Glomerular endothelial cell (primary cell): ENCODE measurements at places on chromosomes 1 and 21. TPM values are rescaled to one million over a fixed set of nuclear protein-coding genes. Genes with fewer than 3 reads are reported as not detected.

- peak; percentile 65 for DNase-seq
Observed at GRCh38 chr1:15177710-15178166, 24.2 kb downstream of the TMEM51 start.

DNA sequence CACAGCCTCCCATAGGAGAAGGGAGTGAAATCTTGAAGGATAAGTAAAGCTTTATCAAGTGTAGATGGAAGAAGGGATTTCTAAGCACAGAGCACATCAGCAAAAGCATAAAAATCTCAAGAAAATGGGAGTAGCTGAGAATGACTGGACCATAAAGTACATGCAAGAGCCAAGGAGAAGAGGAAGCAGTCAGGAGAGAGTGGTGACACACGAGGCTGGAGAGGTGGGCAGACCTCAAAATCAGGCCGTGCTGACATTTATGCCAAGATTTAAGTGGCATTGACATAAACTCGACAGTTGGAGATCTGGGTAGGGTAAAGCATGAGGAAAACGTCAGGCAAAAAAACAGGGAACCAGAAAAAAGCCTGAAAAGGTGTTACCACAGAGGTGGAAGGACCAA, 62.3 kb downstream of the GFI1 start:
- no peak for DNase-seq

Gene SCAF4
- total RNA-seq, result 10.8 and 22.1 TPM in 2 replicates

DNA sequence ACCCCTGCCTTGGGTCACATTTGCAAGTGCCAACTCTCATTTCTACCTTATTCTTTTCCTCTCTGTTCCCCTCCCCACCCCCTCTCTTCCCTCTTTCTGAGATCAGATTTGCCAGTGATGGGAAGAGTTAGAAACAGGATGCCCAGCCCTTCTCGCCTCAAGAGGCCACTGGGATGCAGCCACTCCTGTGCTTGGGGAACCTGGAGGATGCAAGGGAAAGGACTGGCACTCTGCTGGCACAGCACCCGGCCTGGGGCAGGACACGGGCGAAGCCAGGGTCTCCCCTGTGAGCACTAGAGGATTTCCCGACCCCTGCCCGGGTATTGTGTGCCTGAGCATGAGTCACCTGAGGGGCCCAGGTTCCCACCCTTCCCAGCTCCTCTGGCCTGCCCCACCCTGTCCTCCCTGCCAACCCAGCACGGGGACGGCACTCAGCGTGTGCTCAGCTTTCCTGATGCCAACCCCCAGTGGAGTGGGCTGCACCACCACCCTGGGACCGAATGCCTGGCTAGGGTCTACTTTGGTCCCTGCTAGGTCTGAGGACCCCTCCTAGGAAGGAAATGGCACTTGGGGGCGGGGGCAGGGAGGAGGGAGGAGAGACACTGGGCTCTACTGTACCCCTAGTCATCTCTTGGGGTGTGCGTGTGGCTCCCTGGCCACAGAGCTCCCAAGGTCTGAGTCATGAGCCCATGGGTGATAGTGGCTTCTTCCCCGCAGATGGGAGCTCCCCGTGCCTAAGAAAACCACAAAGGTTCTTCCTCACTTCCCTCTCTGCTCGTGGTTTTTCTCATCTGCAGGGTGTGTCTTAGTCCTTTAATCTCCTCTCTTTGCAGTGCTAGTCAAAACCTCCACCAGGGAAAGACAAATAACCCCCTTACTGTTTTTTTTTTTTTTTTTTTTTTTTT, 12.4 kb downstream of the LMNA start:
- no peak for DNase-seq

Gene FCRL2
- total RNA-seq, result not detected in 2 replicates

GRCh38 chr1:211327346-211327921, 801 bp downstream of the TRAF5 start:
- no peak for DNase-seq
